ENCODE measurements at places on chromosomes 12 and 14.

DNA sequence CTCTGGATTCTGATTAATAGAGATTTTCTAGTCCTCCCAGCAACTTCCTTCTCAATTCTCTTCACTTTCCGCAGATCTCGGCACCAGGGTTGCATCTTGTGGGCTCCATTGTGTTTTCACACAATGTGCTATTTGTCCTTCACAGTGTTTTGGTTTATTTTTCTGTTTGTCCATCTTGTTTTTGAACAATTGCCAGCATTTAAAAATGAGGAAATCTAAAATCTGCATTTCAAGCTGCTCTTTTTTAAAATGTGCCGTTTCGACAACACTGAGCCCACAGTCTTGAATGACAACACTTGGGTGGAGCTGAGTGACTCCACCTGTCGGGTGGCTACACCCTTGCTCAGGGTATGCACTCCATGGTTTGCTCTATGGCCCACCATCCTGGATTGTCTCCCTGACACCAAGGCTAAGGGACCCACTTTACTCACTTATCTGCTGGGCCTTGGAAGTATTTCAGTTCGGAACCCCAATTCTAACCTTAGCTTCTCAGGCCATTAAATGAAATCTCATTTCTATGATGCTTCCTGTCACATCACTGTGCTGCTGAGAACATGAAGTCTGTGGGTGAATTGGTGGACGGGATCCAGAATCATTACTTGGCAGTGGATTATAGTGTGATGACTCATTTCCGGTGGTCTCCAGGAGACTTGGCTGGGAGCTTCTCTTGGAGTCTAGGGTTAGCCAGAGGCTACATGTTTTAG, 3.4 kb upstream of the MYRFL start:
- DNase-seq, result no peak

DNA sequence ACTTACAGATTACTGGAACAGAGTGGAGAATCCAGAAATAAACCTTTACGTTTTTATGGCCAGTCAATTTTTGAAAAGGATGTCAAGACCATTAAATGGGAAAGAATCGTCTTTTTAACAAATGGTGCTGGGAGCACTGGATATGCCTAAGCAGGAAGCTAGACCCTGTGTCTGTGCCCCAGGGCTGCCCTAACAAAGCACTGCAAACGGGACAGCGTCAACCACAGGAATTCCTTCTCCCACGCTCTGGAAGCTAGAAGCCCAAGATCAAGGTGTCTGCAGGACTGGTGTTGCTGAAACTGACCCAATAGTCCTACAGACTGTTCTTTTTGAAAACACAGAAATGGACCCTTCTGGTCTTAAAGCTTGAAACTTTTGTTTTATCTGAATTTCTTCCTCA, 9.3 kb upstream of the TMEM121 start:
- no peak for DNase-seq

GRCh38 chr14:51621654-51622053, 30.1 kb upstream of the FRMD6 start:
- DNase-seq, result no peak

- no peak for DNase-seq
Measured at GRCh38 chr14:94659256-94659655, 47.1 kb downstream of the SERPINA3 start.

DNA sequence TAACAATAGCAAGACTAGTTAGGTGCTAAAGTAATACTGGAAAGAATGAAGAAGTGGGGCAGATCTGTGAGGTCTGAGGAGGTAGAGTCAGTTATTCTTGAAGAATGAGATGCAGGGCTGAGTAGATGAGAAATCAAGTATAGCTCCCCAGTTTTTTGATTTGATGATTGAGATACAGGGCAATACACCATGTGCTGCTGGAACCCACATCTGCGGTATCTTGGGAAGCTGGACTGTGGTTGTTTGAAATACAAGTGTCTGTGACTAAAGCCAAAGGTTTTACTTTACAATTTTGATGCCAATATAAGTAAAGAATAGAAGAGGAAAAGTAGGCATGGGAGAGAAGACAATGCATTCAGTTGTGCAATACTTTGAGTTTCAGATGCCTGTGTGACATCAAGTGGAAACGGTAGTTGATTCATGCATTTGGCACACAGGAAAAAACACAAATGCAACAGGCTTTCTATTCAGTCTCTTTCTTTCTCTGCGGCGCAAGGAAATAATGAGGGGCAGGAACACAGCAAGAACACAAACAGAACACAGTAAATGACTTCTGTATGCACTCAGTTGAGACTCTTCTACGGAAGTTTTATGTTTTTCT, 190.2 kb upstream of the SLC38A2 start:
- DNase-seq, result no peak

DNA sequence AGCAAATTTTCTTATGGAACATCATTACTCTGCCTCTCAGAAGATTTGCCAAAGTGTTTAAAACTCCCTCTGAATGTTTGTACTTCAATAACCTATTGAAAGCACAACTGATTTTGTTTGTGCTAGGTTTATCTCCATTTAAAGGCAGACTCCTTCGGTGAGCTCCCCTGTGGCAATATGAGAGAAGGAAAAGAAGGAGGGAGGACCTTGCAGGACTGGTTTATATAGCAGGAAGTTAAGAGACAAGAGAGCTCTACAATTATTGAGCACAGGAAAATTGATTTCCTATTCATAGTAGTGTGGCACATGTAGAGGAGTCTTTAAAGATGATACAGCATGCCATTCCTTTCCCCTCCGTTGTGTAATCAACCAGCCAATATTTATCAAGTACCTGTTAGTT, 75.5 kb downstream of the PDE3A start:
- DNase-seq, result no peak

GRCh38 chr12:81039231-81039630, 38.6 kb upstream of the ACSS3 start:
- DNase-seq, result no peak

DNA sequence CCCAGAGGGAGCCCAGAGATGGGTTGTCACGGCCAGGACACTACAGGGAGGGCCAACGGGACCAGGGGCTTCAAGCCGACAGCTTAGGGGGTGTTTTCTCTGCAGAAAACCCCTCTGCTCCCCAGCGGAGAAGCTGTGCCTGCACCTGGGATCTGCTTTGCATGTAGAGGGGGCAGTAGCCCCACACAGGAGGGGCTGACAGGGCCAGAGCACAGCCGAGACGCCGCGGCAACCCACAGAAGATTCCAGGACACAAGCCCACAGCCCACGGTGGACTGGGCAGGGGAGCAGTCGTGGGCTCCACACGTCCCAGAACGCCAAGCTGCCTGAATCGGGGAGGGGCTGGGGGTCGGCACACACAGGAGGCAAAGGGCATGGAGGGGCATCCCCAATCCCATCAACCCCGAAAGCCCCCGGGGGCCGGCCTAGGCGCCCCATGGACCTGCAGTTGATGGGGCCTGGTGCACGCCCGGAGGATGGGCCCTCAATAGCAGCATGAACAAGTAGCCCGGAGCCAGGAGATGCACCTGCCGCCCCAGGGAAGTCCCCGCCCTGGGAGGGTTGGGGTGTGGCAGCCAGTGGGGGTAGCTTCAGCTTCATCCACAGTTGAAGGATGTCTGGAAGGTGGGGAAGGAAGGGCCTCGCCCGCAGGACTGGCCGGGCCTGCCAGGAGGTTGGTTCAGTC, 30.5 kb upstream of the TMEM179 start:
- DNase-seq, result no peak

All from stimulated activated CD4-positive, alpha-beta T cell treated with anti-CD3 and anti-CD28 coated beads, Interleukin-1b, Interleukin-23, amount 100 ng/mL, for 48 hours (primary cell).